NCI-H1417 (cell line): ENCODE measurements at places on chromosomes 12 and 14.

- DNase-seq, result no peak
Measured at GRCh38 chr14:105517096-105517495, 9.3 kb upstream of the TMEM121 start.

DNA sequence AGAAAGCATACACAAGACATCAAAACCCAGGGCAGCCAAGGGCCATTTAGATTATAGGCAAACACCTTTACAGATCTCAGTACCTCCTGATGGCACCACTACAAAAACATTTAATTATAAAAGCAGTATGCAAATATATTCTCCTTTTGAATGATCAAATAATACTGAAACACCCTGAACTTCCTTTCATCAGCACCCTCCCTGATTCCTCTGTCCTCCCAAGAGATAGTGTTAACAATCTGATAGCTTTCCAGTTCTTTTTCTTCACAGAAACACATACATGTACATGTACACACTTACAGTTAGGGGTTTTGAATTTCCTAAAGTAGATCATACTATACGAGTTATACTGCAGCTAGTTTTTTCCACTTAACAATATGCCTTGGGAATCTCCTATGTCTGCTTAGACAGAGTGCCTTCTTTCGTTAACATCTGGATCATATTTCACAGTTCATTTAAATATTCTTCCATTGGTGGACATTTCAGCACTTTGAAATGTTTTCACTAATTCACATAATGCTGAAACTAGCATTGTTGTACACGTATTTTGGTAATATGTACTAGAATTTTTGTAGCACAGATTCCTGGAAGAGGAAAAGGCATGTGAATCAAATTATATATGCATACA lies 35.2 kb downstream of the TDG start:
- DNase-seq, result no peak

DNA sequence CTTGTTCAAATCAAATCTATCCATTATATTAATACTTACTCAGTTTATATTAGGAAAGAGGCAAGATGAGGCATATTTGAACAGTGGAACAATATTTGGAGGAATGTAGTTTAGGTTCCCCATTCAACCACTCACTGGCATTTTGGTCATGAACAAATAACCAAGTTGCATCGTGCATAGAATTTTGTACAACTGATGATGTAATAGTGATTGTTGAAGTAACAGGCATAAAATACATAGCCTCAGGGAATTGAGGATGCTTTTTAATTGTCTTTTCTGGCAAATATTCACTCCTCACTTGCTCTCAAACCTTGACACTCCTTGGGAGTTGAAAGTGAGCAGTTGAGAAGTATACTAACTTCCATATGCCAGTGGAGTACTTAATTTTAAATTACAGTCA lies 175.2 kb downstream of the SRGAP1 start:
- DNase-seq, result no peak

- DNase-seq, result no peak
Measured at GRCh38 chr14:101207897-101208296, 304.4 kb upstream of the RTL1 start.

- DNase-seq, result no peak
Measured at GRCh38 chr12:129530517-129530916, 373.3 kb downstream of the TMEM132D start.

DNA sequence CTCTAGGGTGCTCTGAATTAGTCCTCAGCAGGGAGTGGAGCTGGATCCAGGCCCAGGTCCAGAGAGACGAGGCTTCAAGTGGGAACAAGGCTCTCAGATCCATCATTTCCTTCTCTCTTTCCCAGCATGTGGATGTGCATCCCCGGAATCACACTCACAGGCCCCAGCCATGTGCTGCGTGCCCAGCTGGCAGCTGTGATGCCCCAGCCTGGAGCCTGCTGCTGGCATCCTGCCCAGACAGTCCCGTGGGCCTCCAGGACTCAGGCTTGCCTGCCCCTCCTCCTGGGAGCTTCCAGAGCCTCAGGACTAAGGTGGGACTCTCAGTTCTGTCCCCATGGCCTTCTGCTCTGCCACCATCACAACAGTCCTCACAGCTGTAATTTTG lies 6.2 kb upstream of the KRT84 start:
- DNase-seq, result peak; percentile 55

DNA sequence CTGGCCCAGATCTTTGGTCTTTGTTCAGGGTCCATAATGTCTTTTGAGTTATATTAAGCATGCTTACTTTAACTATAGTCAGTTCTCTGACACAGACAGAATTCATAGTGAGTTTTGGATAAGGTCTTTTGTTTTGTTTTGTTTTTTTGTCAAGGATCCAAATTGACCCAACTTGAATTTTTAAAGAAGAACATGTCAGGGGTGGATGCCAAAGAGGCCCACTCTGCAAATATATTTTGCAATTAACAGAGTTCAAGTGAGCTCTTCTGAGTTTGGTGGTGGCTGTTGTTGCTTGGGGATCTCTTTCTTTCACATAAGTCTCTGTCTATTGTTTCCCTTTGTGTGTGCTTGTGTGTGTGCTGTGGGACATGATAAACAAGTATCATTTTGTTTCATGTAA lies 34.4 kb upstream of the PMCH start:
- DNase-seq, result no peak

GRCh38 chr14:103597623-103598377 lies 31.2 kb upstream of the KLC1 start:
- no peak for DNase-seq

- DNase-seq, result no peak
Measured at GRCh38 chr14:86646696-86647690, 1117.0 kb downstream of the FLRT2 start.

DNA sequence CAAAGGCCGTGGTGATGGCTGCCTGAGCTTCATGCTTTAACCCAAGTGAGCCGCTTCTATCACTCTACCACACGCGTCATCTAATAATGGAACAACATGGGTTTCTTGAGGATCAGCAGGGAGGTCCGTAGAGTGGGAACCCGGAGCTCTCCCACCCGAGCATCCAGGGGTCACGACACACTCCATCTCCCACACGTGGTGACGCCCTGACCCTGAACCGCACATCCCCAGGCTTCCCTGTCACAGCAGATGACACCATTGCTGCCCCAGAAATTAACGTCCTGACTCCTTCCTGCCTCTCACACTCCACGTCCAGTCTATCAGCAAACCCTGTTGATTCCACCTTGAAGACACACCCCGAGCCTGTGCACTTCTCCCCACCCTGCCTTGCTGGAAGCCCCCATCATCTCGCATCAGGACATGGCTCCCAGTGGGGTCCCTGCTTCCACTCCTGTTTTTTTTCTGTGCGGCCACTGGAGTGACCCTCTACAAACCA lies 163.2 kb downstream of the PIWIL1 start:
- DNase-seq, result no peak

- no peak for DNase-seq
Measured at GRCh38 chr14:55904086-55904485, 214.1 kb upstream of the PELI2 start.

GRCh38 chr12:26188127-26188526 lies 7.2 kb upstream of the SSPN start:
- no peak for DNase-seq

DNA sequence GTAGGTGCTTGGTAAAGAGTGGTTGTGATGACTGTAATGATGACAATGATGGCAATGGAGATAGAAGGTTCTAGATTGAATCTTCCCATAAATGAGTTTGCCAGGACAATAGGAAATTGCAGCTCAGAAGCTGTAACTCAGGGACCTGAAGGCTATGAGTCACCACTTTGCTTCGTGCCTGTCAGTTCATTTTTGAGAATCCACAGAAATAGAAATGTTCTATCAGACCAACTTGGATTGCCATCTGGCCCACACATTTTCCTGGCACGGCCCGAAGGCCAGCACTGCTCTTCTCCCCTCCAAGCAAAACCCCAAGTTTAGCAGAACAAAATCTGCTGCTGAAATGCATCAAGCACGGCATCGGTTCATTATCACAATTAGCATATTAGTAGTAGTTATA lies 1127.0 kb downstream of the BCL11B start:
- no peak for DNase-seq

GRCh38 chr12:30043151-30043847 lies 259.6 kb upstream of the TMTC1 start:
- DNase-seq, result no peak

- no peak for DNase-seq
Measured at GRCh38 chr12:83010169-83010804, 323.6 kb downstream of the TMTC2 start.

GRCh38 chr14:58299401-58300330 lies 1.3 kb downstream of the ARID4A start:
- no peak for DNase-seq

DNA sequence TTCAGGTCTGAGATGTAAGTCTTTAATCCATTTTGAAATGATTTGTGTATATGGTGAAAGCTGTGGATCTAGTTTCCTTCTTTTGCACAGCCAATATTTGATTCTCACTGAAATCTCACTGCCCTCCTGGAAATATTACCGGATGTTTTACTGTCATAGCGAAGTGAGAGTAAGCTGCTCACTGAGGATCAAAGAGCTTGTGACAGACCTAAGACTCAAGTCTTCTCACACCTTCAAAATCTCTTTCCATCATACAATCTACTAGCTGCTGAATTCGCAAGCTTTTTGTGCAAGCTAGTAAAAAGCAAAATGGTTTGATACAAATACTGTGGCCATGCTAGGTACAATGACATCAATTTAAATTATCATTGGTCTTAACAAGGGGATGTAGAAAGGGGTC lies 3.9 kb downstream of the LRRK2 start:
- DNase-seq, result no peak

DNA sequence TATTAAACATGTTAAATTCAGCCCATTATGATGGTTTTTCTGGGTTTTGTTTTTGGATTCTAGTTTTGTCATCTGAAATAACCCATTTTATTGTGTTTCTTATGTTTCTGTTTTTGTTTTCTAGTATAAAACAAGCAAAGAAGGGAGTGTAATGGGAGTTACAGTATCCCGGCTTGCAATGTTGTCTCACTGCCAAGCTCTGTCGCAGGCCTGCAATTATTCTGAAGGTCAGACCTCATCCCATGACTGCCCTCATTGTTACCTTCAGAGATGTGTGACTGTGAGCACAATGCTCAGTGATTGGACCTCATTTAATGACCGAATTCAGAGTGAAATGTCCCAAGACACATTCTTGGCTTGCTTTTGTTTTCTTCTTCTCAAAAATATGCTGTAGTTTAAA lies 73.0 kb upstream of the ATF1 start:
- no peak for DNase-seq

DNA sequence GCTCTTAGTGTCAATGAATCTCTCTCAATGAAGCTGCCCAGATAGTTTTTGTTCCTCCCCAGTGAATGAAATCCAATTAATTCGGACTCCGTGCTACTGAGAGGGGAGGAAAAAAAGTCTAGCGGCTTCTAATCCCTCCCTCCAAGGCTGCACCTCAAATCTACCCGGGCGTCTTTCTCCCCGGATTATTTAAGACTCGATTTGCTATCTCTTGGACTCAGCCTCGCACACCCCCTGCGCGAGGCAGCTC lies 134 bp downstream of the DUSP6 start:
- DNase-seq, result no peak

GRCh38 chr12:2169940-2170339 lies 117.2 kb downstream of the CACNA1C start:
- DNase-seq, result no peak

GRCh38 chr12:105413911-105414487 lies 83.5 kb downstream of the C12orf75 start:
- no peak for DNase-seq

DNA sequence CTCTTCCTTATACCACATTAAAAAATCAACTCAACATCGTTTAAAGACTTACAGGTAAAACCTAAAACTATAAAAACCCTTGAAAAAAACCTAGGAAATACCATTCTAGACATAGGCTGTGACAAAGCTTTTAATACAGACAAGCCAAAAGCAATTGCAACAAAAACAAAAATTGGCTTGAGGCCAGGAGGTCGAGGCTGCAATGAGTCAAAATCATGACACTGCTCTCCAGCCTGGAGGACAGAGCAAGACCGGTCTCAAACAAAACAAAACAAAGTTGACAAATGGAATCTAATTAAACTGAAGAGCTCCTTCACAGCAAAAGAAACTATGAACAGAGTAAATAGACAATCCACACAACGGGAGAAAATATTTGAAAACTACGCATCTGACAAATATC lies 1057.8 kb downstream of the FSCB start:
- DNase-seq, result no peak

- no peak for DNase-seq
Measured at GRCh38 chr12:68498736-68499135, 112.0 kb upstream of the RAP1B start.

- DNase-seq, result no peak
Measured at GRCh38 chr14:68828698-68829097, 35.8 kb upstream of the ZFP36L1 start.

- no peak for DNase-seq
Measured at GRCh38 chr12:100862676-100863075, 68.1 kb downstream of the ANO4 start.

GRCh38 chr14:55323910-55324309 lies 52.7 kb downstream of the FBXO34 start:
- DNase-seq, result peak; percentile 16

GRCh38 chr14:24279301-24280186 lies 8.1 kb upstream of the RABGGTA start:
- no peak for DNase-seq

GRCh38 chr12:108729612-108730364 lies 1.5 kb downstream of the CORO1C start:
- DNase-seq, result no peak

DNA sequence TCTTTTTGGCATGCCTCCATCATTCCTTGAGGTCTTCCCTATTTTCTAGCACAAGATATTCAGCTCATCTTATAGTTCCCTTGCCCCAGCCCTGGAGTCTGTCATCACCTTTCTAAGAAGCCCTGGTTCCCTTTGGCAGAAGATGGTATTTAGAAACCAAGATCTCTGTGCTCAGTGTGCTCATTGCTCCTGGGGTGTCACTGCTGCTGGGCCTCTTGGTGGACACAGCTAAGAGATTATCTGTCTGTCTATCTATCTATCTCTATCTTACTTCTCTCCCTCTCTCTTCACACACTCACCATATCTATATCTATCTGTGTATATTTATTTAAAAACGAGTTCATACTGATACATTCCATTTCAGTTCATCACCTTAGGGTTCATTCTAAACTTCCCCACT lies 67.2 kb downstream of the DAO start:
- DNase-seq, result no peak

- DNase-seq, result peak; percentile 5
Measured at GRCh38 chr12:125262851-125263250, 197.6 kb downstream of the AACS start.

- no peak for DNase-seq
Measured at GRCh38 chr12:30014991-30015390, 231.2 kb upstream of the TMTC1 start.

- DNase-seq, result no peak
Measured at GRCh38 chr14:77314043-77314442, 6.6 kb downstream of the POMT2 start.

- peak; percentile 35 for DNase-seq
Measured at GRCh38 chr12:68222326-68222725, 3.3 kb downstream of the IL26 start.

DNA sequence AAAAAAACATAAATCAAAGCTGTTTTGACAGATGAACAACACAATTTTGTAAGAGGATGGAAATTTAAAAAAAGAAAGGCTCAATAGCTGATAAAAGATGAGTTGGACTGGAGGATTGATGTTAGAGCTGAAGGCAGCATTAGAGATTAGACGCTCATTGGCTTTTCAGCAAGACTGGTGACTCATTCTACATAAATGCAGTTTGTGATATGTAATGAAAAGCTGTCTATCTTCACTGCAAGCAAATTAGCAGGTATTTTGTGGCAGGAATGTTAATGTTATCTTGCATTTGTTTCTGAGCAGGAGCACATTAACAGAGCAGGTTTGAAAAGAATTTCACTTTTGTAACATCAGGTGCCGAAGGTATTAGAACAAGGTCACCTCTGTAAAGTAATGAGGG lies 442.7 kb upstream of the NOVA1 start:
- DNase-seq, result peak; percentile 37
